Kidney (tissue), 22 donors: ENCODE measurements at places on chromosomes 13 and 19. TPM values are rescaled to one million over a fixed set of nuclear protein-coding genes. Genes with fewer than 3 reads are reported as not detected.

PLEKHF1 gene
- polyA plus RNA-seq = 7.1 TPM

MIA gene
- not detected for polyA plus RNA-seq

DNA sequence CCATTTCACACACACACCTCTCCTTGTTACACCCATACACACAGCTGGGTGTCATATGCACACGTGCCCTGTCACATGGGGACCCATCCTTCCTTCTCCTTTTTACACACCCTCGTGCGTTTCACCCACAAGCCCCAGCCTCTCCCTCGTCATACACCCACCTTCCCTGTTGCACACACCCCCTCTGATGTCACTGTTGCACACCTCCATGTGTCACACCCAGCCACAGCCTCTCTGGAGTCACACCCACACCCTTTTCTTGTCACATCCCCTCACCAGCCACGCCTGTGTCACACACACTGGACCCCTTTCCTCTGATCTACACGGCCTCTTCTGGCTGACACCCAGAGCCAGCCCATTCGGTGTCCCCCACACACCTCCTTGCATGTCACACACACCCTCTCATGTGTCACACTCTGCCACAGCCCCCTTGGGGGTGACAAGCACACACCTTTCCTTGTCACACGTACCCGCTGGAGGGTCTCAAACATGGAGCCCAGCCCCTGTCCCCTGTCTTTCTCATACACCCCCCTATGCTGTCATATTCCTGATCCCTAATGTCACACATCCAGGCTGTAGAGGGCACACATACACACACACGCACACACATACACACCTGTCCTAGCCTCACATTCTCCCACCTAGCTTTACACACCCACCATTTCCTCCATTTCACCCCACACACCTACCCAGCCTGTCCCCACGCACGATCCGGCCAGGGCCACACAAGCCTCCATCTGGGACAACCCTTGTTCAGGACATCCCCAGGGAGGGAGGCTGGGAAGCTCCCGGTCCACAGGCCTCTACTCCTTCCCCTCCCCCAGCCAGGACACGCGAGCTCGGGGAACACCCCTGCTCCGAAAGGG, 1.4 kb downstream of the NOVA2 start:
- H3K36me3 ChIP-seq = no peaks in the 10 kb centered on the region
- H3K27ac ChIP-seq = peak overlapping the region; percentile 23
- DNase-seq = no peak
- peak overlapping the region; percentile 42 for H3K4me3 ChIP-seq
- H3K4me1 ChIP-seq = no peaks in the 10 kb centered on the region

- no peak for DNase-seq
- no peaks in the 10 kb centered on the region for H3K36me3 ChIP-seq
- H3K4me3 ChIP-seq = no peak overlapping the region
- H3K27ac ChIP-seq = no peak overlapping the region
Observed at GRCh38 chr13:86757236-86757978, 913.8 kb upstream of the SLITRK5 start.

DNA sequence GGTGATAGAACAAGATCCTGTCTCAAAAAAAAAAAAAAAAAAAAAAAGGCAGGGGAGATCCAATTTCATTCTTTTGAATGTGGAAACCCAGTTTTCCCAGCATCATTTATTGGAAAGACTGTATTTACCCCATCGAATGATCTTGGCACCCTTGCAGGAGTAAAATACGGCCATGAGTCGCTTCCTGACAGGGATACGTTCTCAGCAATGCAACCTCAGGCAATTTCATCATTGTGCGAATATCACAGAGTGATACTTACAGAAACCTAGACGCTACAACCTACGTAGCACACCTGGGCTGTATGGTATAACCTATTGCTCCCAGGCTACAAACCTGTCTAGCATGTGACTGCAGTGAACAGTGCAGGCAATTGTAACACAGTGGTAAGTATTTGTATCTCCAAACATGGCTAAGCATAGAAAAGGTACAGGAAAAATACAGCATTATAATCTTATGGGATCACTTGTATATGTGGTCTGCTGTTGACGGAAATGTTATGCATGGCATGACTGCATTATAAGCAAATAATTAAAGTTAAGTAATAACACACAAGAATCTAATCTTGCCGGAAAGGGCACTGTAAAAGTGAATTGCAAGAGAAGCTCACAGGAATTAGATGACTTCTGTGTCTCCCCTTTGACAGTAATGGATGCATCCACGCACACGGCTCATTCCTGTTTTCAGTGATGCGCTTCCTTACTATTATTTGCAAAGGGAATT, 24.1 kb downstream of the RFX2 start:
- DNase-seq = no peak
- no peak overlapping the region for H3K4me3 ChIP-seq
- no peaks in the 10 kb centered on the region for H3K27me3 ChIP-seq
- no peaks in the 10 kb centered on the region for H3K36me3 ChIP-seq

GRCh38 chr13:110435331-110435730, 126.2 kb downstream of the RAB20 start:
- peaks cover 22% of the 10 kb centered on the region for H3K36me3 ChIP-seq
- no peak overlapping the region for H3K27ac ChIP-seq
- H3K27me3 ChIP-seq = no peaks in the 10 kb centered on the region
- no peaks in the 10 kb centered on the region for H3K4me1 ChIP-seq
- H3K4me3 ChIP-seq = no peak overlapping the region
- no peak for DNase-seq

- no peaks in the 10 kb centered on the region for H3K4me1 ChIP-seq
- no peaks in the 10 kb centered on the region for H3K27me3 ChIP-seq
- no peak overlapping the region for H3K4me3 ChIP-seq
- no peaks in the 10 kb centered on the region for H3K36me3 ChIP-seq
- H3K27ac ChIP-seq = no peak overlapping the region
Observed at GRCh38 chr13:114212158-114212495, 22.6 kb upstream of the CDC16 start.

DNA sequence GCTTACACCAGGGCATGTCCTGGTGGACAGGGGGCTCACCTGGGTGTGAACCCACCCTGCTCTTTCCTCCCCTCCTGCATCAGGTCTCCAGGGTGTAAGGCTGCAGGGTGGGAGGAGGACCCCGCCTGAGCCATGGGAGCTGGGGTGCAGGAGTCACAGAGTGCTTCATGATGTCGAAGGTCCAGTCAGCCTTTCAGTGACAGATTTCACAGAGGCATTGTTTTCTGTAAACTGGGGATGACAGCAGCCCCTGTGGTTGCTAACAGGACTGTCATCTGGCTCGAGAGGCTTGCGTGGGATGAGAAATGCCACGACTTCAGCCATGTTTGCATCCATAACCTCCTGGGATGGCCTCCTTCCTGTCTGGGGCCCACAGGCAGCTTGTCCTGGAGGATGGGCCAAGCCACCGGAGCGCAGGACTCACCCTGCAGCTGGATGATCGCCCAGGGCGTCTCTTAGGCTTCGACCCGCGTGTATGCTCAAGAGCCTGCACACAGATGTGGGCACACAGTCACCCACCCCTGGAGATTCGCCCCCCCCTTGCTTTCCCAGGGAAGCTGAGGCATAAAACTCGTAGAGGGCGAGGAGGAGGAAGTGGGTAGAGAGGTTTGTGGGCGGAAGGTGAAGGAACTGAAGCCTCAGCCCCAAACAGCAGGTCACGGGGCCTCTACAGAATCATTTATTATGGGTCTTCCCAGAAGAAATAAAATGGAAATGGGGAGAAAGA, 4.9 kb downstream of the NANOS3 start:
- H3K4me1 ChIP-seq = peaks cover 13% of the 10 kb centered on the region
- H3K27me3 ChIP-seq = no peaks in the 10 kb centered on the region
- H3K4me3 ChIP-seq = no peak overlapping the region
- peak; percentile 43 for DNase-seq
- H3K36me3 ChIP-seq = no peaks in the 10 kb centered on the region
- H3K27ac ChIP-seq = no peak overlapping the region

GRCh38 chr13:100098445-100099116, 9.7 kb downstream of the PCCA start:
- DNase-seq = no peak
- no peaks in the 10 kb centered on the region for H3K27me3 ChIP-seq
- no peaks in the 10 kb centered on the region for H3K36me3 ChIP-seq
- H3K27ac ChIP-seq = peak overlapping the region; percentile 61
- peaks cover 5% of the 10 kb centered on the region for H3K4me1 ChIP-seq

- DNase-seq = no peak
- no peaks in the 10 kb centered on the region for H3K27me3 ChIP-seq
- H3K27ac ChIP-seq = no peak overlapping the region
- no peak overlapping the region for H3K4me3 ChIP-seq
- no peaks in the 10 kb centered on the region for H3K4me1 ChIP-seq
Observed at GRCh38 chr13:29159871-29160270, 339.7 kb downstream of the MTUS2 start.

DNA sequence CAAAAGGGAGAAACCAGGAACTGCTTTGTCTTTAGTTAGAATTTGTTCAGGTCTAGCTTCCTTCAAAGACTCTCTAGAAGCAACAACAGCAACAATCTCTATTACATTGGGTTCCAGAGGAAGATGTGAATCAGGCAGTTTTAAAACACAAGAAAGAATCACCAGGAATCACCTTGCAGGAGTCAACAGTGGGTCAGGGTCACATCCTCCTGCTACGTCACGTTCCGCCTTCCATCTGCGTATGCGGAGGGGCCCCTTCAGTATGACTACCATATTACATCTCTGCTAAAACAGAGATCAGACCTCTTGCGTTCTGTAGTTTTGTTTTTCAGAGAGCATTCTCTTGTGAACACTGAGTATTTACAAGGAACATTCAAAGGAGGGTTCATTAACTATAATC, 147.8 kb upstream of the STARD13 start:
- H3K36me3 ChIP-seq = no peaks in the 10 kb centered on the region
- no peaks in the 10 kb centered on the region for H3K27me3 ChIP-seq
- DNase-seq = no peak
- no peaks in the 10 kb centered on the region for H3K4me1 ChIP-seq
